ENCODE measurements at places on chromosomes 3 and 15.
A peak's percentile ranks its signal among the peaks of the same experiment; 100 is the strongest.

DNA sequence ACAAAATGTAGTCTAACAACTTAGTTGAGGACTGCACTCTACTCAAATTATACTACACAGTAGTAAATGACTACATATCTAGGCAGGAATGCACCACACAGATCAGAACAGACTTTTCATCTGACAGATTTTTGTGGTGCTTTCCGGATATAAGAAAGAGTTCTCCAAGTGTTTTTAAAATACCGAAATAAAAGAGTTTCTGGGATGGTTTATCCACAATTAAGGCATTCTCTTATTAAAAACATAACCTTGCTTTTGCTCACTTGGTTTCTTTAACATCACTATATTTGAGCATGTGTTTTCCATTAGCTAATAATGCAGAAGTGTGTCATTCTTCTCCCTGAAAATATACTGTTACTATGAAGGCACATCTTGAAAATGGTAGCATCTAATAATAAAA, 132.9 kb downstream of the MAGI1 start:
- DNase-seq = no peak

DNA sequence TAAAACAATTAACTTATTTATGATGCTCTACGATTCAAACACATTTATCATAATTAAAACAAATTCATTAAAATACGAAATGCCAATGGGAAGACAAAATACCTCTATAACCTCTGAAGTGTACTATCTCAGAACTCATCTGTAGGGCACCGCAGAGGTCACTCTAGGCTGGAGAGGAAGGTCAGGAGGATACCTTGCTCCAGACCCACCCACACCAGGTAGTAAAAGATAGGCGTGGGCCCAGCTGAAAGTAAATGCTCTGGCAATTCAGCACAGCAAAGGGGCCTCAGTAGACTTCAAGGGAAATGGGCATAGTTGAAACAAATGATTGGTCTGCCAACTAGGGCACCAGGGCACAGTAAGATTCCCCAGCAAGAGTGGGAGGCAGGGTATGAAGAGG, 26.0 kb upstream of the SPPL2A start:
- DNase-seq = no peak

DNA sequence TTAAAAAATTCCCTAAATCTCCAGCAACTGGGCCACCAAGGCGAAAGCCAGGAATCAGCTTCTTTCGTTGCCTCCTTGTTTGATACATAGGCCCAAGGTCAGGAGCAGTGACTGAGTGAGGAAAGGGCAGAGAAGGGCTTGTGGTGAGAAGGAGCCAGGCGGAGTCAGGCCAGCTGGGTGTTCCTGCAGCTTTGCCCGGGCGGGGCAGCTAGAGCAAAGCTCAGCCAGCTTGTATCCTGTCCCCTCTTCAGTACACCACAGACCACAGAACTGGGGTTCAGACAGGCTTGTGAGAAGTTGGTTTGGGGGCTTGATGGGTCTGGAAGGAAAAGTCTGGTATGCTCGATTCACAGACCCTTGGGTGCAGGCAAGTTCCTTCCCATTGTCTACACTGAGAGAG, 52.6 kb downstream of the CCK start:
- no peak for DNase-seq

DNA sequence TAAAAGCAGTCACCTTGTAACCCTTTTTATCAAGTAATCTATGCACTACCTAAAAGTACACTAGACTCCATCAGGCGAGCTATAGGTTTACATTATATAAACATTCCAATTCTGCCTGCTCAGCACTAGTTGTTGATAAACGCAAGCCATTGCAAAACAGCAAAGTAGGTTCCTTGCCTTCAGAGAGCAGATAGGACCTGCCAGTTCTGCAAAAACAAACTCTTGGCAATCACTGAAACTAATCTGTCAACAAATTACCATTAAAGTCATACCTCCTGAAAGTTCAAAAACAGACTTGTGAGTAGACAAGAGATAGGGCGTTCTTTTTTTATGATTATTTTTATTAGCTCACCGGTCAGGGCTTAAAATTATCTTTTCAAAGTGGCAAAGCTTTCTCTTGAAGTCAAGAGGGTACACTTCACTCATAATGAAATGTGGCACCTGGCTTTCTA, 392.5 kb downstream of the FOXP1 start:
- no peak for DNase-seq

- DNase-seq = peak; percentile 54
Measured at GRCh38 chr15:43204016-43204901, 16.6 kb downstream of the EPB42 start.

DNA sequence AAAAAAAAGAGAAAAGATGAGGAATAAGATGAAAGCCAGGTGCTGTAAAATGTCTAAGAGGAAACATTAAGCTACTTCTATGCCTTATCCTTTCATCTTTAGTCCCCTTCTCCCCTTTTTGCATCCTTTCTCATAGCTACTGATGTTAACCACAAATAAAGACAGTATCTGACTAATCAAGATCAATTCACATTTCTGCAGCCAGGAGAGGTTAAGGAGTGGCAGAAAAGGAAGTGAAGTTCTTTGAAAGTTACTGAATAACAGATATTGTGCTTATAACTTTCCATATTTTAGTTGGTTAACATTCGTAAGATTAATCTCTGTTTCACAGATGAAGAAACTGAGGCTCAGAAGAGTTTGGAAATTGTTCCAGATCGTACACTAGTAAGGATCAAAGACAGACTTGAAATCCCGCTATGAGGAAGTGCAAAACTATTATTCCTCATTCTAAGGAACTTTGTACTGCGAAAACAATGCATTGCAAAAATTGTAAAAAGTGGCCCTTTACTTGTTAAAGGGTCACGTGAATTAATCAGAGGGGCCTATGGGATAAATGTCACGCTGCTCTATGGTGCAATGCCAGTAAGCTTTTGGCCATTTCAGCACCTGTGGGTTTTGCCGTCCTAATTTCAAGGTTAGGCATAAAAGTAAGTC, 117.7 kb upstream of the GRM7 start:
- no peak for DNase-seq

DNA sequence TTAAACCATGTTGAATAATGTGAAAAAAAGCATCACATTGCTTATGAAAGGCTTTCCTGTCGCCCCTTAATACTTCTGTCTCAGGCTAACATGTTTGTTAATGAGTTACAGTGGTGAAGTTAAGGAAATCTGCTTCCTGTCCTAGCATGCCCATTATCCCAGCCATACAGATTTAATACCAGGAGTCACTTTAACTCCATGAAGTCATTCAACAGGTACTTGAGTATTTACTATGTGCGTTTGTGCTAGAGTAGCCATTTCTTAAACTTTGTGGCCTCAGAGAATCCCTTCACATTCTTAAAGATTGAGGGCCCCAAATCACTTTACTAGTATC, 10.1 kb upstream of the SETD5 start:
- DNase-seq = no peak

DNA sequence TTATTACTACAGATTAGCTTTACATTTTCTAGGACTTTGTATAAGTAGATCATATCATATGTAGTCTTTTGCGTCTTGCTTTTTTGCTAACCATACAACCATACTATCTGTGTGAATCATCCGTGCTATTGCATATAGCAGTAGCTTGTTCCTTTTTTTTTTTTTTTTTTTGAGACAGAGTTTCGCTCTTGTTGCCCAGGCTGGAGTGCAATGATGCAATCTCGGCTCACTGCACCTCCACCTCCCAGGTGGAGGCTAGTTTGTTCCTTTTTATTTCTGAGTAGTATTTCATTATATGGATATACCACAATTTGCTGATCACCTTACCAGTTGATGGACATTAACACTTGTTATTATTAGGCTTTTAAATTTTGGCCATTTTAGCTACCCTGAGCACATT, 54.5 kb upstream of the TBL1XR1 start:
- DNase-seq = no peak

- DNase-seq = no peak
Measured at GRCh38 chr3:36317915-36318314, 62.4 kb upstream of the STAC start.

DNA sequence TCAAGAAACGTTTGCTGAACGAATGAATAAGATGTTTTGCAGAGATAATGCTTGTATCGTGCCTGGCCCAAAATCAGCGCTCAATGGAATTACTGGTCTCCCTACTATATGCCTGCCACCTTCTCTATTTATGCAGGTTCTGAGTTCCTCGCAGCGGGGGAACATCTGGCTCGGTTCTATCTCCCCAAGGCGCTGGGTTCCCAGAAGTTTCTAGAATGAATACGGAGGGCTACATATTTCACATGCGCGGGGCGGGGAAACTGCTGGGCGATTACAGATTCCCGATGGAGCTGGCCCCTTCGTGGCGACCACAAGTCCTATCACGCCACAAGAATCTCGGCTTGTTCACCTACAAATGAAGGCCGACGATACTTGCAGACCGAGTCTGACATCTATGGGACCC, 411 bp upstream of the EIF2B5 start:
- no peak for DNase-seq

GRCh38 chr3:175002732-175003143, 143.6 kb downstream of the NAALADL2 start:
- DNase-seq = peak; percentile 74

GRCh38 chr3:14439501-14440167, 37.2 kb downstream of the SLC6A6 start:
- peak; percentile 53 for DNase-seq

- DNase-seq = no peak
Measured at GRCh38 chr15:98722209-98722608, 73.9 kb downstream of the IGF1R start.

- no peak for DNase-seq
Measured at GRCh38 chr3:54899273-54899672, 28.6 kb downstream of the LRTM1 start.

DNA sequence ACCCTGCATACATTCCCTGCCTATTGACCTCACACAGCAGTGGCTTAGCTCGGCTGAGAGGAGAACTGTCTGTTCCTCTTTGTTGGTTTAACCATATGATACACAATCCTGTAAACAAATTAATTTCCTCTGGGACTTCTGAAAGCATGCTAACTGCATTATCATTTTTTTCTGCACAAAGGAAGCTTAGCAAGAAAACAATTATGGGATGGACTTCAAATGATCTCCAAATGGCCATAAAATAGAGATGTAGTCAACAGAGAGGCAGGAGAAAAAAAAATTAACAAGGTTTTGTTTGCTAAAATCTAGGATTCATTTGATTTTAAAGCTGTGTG, 14.4 kb upstream of the TMC3 start:
- DNase-seq = no peak

GRCh38 chr3:38600551-38600950, 48.9 kb downstream of the SCN5A start:
- DNase-seq = no peak

- no peak for DNase-seq
Measured at GRCh38 chr3:133138017-133138416, 99.8 kb downstream of the TMEM108 start.

GRCh38 chr3:32372213-32372490, 19.5 kb upstream of the CMTM7 start:
- no peak for DNase-seq

- no peak for DNase-seq
Measured at GRCh38 chr15:101654171-101654570, 2.0 kb upstream of the TM2D3 start.

- DNase-seq = no peak
Measured at GRCh38 chr15:62337934-62338333, 172.8 kb upstream of the C2CD4B start.

DNA sequence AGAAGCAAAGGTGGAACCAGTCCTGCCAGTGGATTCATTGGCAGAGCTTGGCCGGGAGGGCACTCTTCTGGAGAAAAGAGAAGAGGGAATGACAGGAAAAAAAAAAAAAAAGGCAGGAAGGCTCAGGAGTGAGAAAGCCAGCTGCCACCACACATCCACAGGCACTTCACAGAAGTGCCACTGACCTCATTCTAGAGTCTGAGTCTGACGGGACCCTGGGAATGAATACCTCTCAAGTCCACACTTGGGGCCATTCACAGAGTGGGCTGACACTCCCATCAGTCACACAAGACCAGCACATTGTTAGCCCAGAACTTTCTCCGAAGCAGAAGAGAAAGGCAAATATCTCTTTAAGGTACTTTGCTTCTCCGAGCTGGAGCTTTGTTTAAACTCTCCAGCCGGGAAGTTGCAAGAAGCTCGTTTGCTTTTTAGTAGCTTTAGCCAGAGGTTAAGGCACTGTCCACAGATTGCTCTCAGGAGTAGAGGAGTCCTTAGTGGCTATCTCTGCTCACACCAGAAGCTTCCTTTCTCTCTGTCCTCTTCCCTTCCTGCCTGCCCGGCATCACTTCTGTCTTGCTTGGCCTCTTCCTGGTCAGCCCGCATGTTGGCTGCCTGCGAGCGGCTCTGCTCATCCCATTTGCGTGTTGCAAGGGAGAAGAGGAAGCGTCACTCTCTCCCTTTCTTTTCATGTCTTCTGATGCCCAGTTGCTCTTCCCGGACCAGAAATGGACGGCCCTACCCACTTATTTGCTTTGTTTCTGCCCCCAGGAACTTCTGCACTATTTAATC, 53.8 kb downstream of the CMTM6 start:
- no peak for DNase-seq

DNA sequence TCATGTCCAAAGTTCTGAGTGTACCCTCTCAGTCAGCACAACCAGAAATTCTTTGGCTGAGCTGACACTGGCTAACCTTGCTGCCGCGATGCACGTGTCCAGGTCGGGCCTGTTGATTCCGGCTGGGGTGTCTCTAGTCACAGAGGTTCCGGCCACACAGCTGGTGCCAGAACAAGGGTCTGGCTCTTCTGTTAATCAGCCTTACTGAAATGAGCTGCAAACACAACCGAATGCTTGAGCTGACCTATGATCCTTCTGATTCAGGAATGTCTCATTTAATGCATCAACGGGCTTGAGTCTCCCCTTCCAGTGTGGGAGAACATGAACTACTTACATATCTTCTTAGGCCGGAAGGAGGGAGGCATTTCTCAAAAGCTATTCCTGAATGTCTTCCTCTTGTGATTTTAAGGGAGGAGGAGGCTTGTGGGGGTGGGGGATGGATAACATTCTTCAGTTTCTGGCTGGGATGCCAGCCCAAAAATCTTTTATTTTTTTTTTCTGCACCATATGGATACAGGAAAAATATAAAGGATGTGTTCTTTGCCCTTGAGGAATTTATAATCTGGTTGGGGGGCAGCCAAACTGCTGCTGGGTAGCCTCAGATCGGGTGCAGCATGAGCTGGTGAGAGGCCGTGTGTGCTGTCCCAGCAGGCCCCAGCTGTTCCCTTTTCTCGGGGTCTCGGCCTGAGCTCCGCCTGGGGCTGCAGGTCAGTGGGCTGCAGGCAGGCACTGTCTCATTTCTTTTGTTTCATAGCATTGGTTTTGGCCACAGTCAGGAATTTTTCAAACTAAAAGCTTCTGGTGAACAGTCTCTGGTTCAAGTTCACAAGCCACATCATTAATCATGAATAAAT, 319.1 kb upstream of the TBL1XR1 start:
- peak; percentile 78 for DNase-seq

GRCh38 chr3:64985072-64985471, 297.3 kb upstream of the ADAMTS9 start:
- no peak for DNase-seq

DNA sequence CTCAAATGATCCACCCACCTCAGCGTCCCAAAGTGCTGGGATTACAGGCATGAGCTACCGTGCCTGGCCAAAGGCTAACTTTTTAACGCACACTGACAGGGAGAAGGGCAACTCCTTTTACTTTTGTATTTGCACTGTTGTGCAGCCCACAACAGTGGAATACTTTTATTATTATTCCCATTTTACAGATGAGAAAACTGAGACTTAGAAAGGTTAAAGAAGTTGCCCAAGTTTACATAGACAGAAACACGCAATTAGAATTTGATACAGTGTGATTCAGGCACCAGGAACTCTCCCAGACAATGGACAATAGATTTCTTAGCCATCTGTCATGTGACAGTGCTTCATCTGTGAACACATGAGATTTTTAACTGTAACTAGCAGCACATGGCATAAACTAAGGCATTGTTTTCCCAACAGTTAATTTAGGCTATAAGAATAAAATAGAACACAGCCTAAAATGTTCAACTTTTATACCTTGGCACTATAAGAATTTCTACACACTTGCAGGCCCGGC, 18.8 kb downstream of the STAG1 start:
- DNase-seq = peak; percentile 60
